CD4-positive, alpha-beta T cell treated with Interleukin-4 for 4 hours (primary cell): ENCODE measurements at places on chromosomes 1 and 21.

GRCh38 chr1:13469343-13469742, 44.5 kb downstream of the LRRC38 start:
- no peak for DNase-seq

DNA sequence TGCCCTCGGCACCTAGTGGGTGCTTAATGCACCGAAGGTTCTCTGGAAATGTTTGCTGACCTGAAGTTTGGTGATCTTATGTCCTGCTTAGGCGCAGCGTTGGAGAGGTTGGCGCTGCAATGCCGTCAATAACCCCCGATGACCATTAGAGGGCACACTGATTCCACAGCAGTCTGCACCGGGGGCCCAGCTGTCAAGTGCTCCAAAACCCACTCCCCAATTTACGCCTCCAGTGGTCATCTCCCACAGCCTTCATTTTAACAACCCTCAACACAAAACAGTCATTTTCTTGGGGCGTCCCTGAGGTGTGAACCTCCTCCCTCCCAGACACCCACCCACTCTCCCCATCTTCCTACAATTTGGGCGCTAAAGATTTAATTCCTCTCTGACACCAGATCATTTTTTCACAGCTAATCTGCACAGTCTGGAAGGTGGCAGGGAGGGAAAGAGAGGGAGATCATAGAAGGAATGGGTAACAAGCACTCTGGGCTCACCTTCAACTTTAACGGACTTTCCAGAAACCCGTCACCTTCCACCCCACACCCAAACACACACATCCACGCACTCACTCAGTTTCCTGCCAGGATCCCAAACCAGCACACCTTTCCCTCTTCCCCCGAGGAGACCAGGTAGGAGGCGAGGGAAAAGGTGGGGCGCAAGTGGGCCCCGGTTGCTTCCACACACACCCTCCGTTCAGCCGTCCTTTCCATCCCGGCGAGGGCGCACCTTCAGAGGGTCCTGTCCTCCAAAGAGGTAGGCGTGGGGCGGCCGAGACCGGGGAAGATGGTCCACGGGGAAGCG, 570 bp upstream of the NPR1 start:
- DNase-seq, result peak; percentile 42

DNA sequence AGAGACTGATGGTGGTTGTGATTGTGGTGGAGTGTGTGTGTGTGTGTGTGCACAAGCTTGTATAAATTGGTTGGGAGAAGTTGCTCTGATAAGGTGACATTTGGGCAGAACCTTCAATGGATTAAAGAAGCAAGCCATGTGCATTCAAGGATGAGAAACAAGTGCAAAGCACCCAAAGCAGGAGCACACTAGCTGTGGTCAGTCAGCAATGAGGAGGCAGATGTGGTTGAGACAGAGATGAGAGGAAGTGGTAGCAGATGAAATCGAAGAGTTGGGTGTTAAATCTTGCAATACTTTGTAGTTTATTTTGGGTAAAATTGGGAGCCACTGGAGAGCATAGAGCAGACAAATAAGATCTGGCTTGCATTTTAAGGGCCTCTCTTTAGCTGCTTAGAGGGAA, 4.4 kb upstream of the PGBD5 start:
- DNase-seq, result no peak

DNA sequence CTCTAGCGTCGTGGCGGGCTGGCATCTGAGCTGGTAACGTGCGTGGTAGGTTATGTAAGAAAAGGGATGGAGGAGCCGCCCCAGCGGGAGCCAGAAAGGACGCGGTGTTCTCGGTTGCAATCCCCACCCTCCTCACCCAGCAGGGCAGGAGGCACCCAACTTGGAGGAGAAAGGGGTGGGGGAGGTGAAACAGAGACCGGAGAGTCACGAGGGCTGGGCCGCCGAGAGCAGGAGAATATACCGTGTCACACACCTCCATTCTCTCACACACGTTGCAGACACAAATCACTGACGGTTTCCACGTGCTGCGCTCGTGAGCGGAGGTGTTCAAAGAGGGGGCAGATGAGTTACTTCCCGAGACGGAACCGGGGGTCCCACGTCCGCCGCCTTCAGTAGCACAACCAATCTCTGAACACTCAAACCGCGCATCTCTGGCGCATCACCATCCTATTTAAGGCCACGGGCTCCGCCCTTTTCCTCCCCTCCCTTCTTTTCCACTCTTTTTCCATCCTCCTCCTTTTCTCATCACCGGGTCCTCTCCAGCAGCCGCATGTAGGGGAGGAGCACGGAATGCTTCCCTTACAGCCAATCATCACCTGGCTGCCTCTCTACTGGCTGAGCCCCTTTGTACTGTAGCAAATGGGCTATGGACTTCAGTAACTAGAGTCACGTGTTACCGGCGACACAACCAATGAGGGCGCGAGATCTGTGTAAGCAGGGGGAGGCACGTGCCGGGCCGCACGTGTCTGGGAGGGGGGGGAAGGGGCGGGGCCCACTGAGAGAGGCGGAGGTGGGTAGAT, at the start of gene CIART:
CIART (plus strand) TSS at position 797 of the 800 bp plus-strand sequence. CDS start 714 bp downstream, outside the sequence.
- peak; percentile 86 for DNase-seq

- no peak for DNase-seq
These were observed 30.2 kb downstream of the AMY1C start for GRCh38 chr1:103779932-103780331.

GRCh38 chr1:201553496-201554189, 14.7 kb downstream of the NAV1 start:
- DNase-seq, result no peak

DNA sequence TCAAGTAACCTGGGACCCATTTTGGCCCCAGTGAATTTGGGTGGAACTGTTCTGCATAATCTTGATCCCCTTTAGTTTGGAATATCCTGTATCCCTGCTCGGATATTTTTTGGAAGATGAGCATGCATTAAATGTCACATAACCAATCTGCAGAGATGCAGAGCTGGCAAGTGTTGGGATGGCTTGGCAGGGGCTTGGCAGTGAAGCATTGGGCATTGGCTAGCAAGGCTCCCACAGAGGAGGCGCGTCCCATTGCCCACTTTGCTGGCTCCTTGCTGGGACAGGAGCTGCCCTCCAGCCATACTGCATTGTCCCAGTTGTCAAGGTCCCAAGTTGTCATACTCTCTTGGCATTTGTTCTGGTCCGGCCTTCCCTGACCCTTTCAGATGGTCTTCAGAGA, 29.9 kb downstream of the LAMC2 start:
- no peak for DNase-seq

GRCh38 chr1:199297174-199297573, 658.3 kb downstream of the PTPRC start:
- no peak for DNase-seq

GRCh38 chr1:165686121-165686970, 12.0 kb downstream of the ALDH9A1 start:
- DNase-seq, result no peak

GRCh38 chr1:101697072-101697471, 299.7 kb downstream of the OLFM3 start:
- no peak for DNase-seq

- no peak for DNase-seq
These were observed 156.0 kb downstream of the SIPA1L2 start for GRCh38 chr1:232473900-232474299.

- no peak for DNase-seq
These were observed 2.6 kb downstream of the CHML start for GRCh38 chr1:241637604-241638003.

DNA sequence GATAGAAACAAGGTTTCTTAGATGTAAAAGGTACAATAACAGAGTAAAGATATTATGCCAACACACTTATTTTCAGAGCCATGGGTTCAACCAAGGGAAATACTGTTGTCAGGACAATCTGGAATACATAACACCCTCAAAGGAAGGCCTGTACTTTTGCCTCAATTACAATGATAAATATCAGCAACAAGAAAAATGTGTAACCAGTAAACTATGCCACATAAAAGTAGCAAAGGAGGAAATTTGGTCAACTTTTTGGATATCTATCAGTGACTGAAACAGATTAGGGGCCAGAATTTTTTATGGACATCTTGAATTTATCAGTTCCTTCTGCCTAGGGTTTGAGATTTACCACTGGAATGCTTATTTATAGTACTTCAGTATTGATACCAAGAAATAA, 24.6 kb upstream of the RAP1GAP start:
- DNase-seq, result no peak

DNA sequence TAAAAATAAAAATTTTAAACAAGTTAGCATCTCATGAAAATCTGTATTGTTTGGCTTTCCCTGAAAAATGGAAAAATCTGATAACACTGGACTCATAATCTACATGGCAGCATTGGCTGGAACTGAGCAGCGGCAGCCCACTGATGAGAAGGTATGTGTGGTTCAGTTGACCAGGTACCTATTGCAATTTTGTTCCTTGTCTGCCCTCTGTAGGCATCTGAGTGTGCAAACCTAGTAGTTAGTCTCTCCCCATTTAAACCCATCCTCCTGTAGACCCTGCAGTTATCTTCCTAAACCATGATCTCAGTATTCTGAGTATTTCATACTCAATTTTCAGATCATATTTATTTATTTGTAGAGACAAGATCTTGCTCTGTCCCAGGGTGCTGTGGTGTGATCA, 59.4 kb upstream of the SERBP1 start:
- DNase-seq, result no peak

DNA sequence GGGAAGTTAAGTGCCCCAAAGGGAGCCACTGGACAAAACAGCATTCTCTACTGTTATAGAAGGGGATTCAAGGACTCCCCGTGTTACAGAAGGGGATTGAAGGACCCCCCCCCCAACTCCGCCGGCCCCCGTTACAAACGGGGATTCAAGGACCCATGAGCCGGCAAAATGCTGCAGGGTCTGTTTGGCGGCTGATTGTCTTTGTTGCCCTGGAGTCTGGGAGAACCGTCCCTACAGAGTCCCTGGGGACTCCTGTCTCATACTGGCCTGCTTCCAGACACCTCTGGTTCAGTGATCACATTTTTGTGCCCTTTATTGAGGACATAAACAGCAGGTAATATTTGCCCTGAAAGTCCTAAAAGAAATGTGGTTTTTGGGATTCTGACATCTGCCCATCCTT, 96.4 kb downstream of the SYF2 start:
- DNase-seq, result no peak

GRCh38 chr1:212949771-212950170, 570 bp upstream of the VASH2 start:
- DNase-seq, result no peak

GRCh38 chr1:59595774-59596173, 219.0 kb upstream of the HOOK1 start:
- DNase-seq, result no peak

GRCh38 chr1:228156941-228157728, 7.4 kb downstream of the GJC2 start:
- no peak for DNase-seq

DNA sequence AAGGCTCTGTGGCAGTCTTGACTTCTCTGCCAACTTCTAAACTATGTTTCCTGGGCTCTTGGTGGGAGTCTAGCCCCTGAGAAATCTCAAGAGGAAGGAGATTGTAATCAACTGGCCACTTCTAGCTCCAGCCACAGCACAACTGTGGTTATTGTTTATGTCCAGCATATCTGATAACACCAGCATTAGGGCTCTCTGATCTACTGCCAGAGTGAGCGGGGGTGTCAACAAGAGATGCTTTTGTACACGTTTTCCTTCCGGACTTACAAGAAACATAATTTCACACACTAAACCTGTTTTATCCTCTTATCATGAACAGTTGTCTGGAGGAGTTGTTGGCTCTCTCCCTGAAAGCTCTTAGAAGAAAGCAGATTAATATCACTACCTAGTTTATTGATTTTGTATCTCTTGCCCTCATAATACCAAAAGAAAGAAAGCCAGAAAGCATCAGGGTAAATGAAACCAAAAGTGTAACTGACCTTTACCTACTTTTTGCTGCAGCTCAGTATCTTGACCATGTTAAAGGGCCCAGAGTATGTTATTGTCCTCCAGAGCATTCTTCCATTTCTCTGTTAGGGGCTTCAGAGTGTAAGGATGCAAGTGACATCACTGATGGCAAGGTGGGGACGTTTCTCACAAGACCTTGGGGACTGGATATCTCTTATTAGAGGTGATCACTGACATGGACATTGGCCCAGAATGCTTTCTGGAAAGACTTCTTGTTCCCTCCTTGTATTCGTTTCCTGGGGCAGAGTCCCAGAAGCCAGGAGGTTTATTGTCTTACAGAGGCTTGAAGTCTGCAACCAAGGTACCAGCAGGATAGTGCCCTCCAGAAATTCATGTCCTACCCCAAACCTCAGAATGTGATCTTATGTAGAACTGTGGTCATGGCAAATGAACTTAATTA, 9.6 kb upstream of the SH2D1B start:
- DNase-seq, result no peak

GRCh38 chr21:29175408-29176134, 45.1 kb downstream of the MAP3K7CL start:
- no peak for DNase-seq

GRCh38 chr1:218496561-218496960, 151.4 kb downstream of the TGFB2 start:
- DNase-seq, result no peak

DNA sequence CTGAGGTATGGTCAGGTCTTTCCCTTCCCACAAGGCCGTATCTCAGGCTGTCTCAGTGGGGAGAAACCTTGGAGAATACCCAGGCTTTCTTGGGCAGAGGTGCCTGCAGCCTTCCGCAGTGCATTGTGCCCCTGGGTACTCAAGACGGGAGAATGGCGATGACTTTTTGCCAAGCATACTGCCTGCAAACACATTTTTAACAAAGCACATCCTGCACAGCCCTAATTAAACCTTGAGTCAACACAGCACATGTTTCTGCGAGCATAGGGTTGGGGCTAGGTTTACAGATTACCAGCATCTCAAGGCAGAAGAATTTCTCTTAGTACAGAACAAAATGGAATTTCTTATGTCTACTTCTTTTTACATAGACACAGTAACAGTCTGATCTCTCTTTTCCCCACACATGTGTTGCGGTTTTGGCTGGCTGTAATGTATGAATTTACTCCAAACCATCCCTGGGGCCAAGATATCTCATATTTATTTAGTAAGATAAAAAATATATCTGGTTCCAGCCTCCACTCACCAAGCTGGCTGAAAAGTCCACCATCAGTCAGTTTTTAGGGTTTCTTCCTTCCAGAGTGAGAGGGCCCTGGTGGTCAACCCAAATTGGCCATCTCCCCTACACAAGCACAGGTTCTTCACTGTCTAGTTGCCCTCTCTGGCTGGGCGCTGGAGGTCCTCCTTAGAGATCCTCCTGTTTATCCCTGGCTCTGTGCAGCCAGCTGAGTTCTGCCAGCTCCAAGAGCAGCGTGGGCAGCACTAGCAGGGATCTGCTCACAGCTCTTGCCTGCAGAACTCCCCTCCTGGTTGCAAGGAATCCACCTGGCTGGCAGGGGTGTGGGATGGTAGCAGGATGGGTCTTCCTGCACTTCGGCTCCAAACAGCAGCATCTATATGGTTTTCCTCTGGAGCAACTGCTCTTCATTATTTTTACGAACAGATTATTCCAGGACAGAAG, 2.6 kb downstream of the FAAH start:
- no peak for DNase-seq

GRCh38 chr1:214990619-214991018, 91.9 kb upstream of the KCNK2 start:
- no peak for DNase-seq

- no peak for DNase-seq
These were observed 49.4 kb upstream of the RGS7 start for GRCh38 chr1:241406421-241406820.

GRCh38 chr1:17108786-17109185, 10.5 kb downstream of the PADI2 start:
- DNase-seq, result no peak
